ENCODE measurements at places on chromosomes 7 and 10.

GRCh38 chr10:132457328-132458070 lies 60.5 kb downstream of the PWWP2B start:
- no peak for DNase-seq

DNA sequence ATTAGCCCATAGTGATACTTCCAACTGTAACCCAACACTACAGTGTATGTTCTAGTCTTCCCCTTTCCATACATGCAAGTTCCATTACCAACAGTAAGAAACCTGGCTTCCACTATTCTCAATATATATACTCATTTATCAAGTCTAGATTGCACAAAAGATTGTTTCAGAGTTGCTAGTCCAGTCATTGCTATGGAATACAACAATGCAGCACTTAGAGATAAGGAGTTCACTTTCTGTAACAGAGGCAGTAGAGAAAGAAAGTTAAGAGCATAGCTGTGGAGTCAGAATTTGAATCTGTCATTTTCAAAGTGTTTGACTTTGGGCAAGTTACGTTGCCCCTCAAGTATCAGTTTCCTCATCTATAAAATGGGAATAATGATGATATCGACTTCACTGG lies 90.1 kb downstream of the RTKN2 start:
- no peak for DNase-seq

DNA sequence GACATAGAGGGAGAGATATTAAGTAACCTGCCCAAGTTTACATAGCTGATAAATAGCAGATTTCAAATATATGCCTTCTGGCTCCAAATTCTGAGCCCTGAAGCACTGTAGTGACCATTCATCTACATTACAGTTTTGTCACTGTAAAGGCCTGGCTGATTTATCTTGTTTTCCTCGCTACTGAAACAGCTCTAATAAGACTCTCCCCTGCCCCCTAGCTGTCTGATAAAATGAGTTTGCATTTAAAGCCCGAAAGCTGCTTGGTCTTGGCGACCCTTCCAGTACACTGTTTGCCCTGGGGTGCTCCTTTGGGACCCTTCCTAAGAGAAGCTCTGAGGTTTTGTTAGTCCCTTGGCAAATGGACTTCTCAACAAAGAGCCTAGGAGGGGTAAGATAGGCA lies 59.7 kb upstream of the RAB11FIP2 start:
- DNase-seq = peak; percentile 41

- DNase-seq = no peak
These were observed 566 bp downstream of the MAD1L1 start for GRCh38 chr7:2231992-2232765.

DNA sequence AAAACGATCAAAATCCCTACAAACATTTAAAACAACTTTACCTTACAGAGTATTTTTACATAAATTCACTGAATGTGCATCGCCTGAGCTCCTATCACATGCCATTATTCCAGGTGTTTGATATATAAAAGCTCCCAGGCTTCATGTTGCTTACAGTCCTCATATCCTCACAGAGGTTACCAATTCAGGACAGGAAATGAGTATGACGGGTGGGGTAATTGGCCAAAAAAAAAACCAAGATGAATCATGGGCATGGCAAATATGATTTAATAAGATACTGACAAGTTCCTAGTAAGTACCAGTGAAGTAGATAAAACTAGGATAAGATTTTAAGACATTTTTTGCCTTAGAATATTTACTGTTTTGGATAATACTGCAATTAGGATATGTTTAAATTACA lies 135.8 kb downstream of the KMT2E start:
- DNase-seq = peak; percentile 72

- peak; percentile 47 for DNase-seq
These were observed 105.5 kb upstream of the FAM204A start for GRCh38 chr10:118447478-118448270.

DNA sequence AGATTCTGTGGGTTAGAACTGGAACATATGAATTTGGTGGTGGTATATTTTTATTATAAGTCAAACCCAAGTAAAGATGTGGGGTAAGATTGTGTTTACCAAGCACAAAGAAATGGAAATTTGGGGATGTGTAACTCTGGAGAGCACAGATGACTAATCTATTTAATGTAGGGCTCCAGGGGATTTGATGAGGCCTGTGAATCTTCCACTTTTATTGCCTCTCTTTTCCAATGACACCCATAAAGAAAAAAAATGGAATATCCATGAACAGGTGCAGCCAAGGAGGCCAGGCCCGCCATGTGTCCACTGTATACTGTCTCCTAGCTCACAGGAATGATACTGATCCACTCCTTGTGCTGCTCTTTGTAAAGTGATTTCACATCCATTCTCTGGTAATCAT lies 2.8 kb downstream of the SRGN start:
- DNase-seq = peak; percentile 65

- peak; percentile 44 for DNase-seq
These were observed 50.8 kb downstream of the ZNF503 start for GRCh38 chr10:75350791-75351190.

DNA sequence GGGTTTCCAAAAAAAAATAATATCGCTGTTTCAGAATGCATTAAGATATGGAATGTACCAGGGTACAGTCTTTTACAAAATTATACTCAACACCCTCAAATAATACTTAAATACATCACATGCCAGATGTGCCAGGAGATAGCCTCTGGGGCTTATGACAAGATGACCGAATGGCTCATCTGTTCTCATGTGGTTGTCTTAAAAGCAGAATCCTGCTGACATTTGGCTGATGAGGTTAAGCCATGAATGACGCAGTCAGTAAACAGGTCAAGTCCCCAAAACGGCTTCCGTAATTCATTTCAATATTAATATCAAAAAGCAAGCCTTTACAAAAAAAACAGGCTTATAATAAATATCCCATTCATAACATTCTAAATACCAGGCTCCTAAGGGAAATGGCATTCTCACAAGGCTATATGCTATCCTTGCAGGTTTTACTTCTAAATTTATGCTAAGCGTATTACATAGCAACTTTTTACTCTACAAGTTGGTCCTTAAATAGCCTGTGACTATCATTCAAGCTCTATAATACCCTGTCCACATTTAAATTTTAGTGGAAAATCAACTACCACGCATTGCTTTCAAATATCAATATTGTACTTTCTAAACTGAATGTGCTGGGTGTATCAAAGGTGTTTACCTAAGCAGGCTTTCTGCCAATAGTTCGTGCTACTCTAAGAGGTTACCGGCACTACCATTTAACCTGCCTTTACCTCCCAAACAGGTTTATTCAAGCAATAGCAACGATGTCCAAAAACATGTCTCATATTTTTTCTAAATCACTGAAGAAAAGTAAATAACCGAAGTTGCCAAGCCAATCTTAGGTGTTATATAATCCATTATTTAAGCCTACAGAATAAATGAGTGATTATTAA lies 15.6 kb downstream of the SMURF1 start:
- peak; percentile 67 for DNase-seq

DNA sequence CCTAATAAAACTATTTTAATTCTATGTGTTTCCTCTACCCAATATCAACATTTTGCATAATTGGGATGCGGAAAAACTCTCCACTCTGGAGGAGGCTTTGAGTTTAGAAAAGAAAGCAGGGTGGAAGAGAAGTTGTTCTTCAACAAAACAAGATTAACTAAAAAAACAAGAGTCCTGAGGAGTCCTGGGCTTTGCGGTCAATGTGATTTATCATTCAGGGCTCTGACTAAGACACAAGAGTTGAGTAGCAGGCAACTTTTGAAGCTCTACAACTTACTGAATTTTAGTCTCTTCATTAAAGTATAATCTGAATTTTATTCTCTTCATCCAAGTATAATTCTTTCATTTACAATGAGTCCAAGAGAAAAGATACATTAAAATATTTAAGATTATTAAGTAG lies 18.3 kb upstream of the TMEM26 start:
- DNase-seq = no peak

DNA sequence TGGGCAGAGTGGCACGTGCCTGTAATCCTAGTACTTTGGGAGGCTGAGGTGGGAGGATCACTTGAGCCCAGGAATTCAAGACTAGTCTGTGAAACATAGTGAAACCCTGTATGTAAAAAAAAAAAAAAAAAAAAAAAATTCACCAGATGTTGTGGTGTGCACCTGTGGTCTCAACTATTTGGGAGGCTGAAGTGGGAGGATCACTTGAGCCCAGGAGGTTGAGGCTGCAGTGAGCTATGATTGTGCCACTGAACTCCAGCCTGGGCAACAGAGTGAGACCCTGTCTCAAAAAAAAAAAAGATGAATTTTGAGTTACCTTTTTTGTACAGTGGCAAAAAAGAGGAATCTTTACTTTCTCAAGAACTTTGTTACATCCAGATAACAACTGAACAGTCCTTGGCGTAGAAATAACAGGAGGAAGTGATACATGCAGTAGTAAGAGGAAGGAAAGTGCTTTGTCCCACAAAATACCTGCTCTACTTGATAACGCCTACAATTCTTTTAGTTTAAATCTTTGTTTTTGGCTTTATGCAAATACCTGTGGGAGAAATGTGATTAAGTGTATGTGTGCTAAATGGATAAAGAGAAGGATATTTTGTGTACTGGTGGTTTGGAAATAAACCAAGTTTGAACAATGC lies 29.3 kb downstream of the SPAG6 start:
- no peak for DNase-seq

DNA sequence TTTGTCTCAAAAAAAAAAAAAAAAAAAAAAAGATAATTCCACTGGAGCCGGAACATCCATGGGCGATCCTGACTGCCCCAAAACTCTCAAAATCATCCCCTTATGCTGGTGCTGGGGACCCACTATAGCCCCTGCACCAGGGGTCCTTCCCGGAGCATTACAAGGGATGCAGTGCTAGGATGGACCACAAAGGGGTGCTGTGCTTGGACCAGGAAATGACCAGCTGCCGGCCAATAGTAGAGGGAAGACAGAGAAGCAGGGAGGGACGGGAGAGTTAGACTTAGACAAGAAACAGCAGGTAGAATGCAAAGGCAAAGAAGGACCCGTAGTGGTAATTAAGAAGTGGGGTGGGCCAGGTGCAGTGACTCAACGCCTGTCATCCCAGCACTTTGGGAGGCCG lies 40.5 kb downstream of the RCC1L start:
- DNase-seq = no peak

DNA sequence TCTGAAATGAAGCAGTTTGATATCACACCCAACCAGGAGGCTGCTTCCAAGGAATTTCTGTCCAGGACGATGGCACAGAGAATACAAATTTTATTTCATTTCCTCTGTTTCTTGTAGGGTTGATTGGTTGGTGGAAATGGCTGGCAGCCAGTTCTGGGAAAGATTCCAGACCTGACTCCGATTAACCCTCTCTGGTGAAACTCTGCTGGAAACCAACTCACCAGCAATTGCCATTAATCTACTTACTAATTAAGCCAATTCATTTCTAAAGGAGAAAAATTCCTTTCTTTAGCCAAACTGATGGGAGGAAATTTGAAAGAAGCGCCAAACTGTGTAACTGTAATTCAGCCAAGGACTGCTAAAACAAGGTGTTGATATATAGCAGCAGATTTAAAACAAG lies 10.7 kb downstream of the PTF1A start:
- DNase-seq = no peak

DNA sequence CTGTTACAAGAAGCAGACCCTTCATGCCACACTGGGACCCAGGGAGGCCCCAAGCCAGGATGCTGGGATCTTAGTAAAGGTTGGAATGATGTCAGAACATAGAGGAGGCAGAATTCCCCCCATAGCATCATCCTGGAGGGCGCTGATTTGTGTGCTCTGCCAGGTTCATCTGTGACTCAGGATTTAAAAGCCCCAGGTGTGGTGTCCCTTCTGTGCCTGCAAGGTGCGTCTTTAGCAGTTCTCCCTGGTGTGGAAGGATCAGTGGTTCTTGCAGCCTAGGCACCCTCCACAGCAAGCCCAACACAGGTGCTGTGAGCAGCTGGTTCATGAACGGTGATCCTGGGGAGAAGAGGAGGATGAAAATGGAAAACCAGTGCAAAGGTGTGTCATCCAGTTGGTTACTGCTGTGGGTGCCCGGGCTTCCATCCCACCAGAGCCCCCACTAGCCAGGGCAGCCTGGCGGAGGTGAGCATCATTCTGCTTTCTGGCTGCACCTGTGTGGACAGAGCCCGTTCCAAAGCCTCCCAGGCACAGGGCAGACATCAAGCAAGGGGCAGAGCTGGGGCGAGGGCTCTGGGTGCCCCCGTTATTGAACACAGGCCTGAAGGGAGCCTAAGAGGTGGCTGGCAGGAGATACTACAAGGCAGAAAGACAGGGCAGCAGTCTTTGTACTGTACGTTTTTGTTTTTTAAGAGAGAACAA lies 49.5 kb downstream of the IKZF1 start:
- DNase-seq = no peak

GRCh38 chr10:112526139-112526538 lies 79.1 kb downstream of the VTI1A start:
- peak; percentile 34 for DNase-seq

- DNase-seq = peak; percentile 37
These were observed 110.1 kb downstream of the SNX13 start for GRCh38 chr7:17830206-17830605.

GRCh38 chr10:26781797-26782196 lies 79.0 kb downstream of the ABI1 start:
- DNase-seq = peak; percentile 66

GRCh38 chr10:96043893-96044715 lies 721 bp downstream of the CCNJ start:
- peak; percentile 25 for DNase-seq

GRCh38 chr10:52908478-52908877 lies 135.9 kb upstream of the MBL2 start:
- DNase-seq = no peak

GRCh38 chr10:80411681-80412220 lies 3.4 kb downstream of the PRXL2A start:
- DNase-seq = no peak

DNA sequence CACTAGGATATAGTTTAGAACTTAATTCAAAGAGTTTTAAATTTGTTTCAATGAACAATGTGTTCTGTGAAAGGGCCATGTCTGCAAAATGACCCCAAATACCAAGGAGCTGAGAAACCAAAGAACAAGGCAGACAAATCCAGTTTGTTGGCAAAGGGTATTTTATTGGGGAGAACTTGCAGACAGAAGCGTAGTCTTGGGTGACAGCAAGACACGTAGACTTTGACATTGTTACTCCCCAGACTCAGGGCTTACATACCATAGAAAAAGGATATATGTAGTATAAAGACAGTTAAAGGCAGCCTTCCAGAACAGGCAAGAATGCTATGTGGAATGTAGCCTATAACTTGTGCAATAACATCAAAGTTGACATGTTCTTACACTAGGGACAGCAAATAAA lies 95.0 kb upstream of the TAS2R16 start:
- DNase-seq = no peak
